Head of caudate nucleus (tissue), 42 donors: ENCODE measurements at places on chromosomes 4 and X.

DNA sequence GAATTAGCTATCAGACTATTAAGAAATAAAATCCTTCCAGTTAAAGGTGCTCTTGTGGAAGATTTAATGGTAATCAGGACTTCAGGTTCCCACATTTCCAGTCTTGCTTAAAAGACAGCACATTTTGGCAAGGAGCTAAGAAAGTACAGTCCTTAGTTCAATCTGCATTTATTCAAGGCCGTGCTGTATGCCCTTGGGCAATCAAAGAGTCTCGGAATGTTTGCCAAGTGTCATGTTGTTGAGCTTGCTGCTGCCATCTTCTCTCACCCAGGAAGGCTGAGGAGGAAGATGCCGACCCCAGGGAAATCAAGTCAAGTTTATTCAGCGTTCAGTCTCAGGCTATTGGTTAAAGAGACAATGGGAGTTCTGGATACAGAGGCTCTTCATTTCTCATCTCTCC is 388.1 kb upstream of the IGFBP7 start:
- no peak for DNase-seq

GRCh38 chr4:168852933-168853713 is 156.9 kb downstream of the CBR4 start:
- DNase-seq: no peak

GRCh38 chrX:40176351-40177116 is 78.8 kb upstream of the BCOR start:
- DNase-seq: no peak

DNA sequence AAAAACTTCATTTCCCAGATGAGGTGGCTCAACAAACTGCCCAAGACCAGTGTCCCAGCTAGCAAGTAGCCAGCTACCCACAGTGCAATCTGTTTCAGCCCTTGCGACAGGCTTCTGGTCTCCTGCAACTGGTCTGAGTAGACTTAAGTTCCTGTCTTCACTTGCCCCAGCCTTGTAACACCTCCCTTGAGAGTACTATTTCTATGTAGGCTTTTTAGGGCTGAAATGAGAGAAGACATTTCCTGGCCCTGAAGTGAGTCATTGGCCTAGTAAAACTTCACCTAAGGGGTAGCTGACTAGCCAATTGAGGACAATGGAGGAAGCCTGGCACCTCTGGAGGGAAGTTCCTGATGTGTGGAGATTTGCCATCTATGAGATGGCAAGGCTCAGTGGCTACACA is 80.1 kb upstream of the STIM2 start:
- DNase-seq: no peak

- no peak for DNase-seq
Observed at GRCh38 chrX:110086916-110087484, 84.1 kb downstream of the TMEM164 start.

DNA sequence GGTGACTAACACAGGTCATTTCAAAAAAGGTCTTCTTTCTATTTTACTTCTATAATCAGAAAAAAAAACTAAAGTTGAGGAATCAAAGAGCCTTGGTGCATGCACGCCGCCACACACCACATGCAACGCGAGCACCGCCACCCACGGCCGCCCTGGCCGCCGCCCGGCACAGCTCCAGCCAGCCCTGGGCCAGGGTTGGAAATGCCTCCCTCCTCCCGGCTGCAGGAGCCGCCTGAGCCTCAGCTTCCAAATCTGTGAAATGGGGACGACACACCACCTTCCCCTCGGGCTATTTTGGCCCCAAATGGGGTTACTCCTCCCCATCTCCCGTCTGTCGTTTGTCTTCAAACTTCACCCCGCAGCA is 39.7 kb upstream of the MAN2B2 start:
- no peak for DNase-seq

DNA sequence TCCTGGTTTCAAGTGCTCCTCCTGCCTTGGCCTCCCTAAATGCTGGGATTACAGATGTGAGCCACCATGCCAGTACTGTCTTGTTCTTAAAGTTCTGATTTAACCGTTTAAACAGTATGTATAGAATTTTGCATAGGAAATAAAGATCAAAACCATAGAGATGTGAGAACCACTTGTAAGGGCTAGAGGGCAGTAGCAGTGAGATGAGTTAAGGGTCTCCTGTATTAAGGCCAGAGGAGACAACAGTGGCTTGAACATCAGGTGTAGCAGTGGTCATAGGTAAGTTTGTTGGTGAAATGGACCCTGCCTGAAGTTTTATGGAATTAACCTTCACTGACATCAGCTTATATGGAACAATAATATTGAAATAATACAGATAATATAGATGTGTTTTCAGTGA is 155.7 kb downstream of the SLC4A4 start:
- no peak for DNase-seq

DNA sequence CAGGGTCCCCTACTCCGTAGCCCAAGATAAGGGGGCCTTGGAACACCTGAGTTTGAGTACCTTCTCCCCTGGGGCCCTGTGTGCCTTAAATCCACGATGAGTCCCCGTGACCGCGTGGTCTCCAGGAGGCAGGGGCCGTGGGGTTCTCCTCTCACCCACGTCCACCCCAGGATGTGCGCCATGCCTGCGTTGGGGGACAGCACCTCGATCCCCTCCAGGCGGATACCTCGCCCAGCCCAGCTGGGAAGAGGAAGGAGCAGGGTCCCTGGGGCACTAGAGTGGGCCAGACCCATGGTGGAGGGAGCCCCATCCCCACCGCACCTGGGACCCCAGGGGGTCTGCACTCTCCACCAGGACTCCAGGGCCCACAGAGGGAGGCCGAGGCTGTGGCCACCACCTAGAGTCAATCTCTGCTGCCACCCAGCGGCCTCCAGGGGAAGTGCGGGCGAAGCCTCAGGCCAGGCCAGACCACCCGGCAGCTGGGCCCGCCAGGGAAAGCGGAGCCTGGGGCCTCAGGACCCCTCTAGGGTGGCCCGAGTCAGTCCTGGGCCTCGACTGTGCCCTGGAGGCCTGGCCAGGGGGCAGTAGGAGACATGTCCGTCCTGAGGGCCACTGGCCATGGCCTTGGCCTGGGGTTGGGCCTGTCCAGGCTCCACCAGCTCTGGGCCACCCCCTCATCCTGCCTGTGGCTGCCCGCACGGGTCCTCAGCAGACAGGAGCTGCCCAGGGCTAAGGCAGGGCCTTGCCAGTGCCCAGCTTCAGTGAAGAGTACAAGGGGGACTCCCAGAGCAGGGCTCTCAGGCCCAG is 55.0 kb downstream of the FAM53A start:
- peak; percentile 75 for DNase-seq

DNA sequence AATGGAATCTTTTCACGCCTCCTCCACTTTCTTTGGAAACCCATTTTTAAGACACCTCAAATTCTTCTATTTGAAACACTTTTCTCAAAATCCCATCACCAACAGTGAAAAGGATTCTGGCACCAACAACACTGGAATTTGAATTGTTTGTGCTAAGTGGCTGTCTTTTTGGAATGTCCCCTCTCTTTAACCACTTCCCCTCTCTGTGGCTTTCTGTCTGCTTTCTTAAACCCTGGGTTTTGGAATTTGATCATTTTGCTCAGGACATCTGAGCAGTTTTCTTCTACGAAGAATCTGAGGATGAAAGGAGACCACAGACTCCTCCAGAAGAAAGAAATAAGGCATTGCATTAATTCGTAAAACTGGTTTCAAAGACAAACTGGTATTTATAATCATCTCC is 89.0 kb downstream of the MXRA5 start:
- DNase-seq: no peak
